Fibroblast of gingiva (primary cell): ENCODE measurements at places on chromosomes 2 and 18.

DNA sequence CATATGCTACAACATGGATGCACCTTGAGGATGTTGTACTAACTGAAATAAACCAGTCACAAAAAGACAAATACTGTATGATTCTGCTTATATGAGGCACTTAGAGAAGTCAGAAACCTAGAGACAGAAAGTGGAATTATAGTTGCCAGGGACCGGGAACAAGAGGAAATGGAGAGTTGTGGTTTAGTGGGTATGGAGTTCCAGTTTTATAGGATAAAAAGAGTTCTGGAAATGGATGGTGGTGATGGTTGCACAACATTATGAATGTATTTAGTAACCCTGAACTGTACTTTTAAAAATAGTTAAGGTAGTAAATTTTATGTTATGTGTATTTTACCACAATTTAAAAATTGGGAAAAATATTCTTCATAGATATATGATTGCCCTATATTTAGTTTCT lies 97.7 kb downstream of the DPP4 start:
- DNase-seq, result no peak

DNA sequence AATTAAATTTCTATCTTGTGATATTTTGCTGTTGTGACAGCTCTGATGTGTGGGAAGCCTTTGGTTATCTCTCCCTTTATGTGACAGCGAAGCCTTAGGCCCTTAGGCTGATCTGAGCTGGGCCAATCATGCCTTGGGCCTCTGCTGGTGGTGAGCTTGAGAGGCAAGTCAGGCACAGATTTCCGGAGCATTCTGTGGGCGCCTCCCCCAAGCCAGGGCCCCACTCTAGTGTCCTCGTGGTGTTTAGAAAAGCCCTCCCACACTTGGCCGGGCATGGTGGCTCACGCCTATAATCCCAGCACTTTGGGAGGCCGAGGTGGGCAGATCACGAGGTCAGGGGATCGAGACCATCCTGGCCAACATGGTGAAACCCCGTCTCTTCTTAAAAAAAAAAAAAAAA lies 239.8 kb downstream of the SH3RF3 start:
- no peak for DNase-seq

GRCh38 chr2:70668911-70669310 lies 99.1 kb downstream of the ADD2 start:
- DNase-seq, result no peak

- no peak for DNase-seq
These were observed 38.4 kb upstream of the CELF4 start for GRCh38 chr18:37604032-37604431.
